ENCODE measurements at places on chromosomes 3 and 15.
A peak's percentile ranks its signal among the peaks of the same experiment; 100 is the strongest.

DNA sequence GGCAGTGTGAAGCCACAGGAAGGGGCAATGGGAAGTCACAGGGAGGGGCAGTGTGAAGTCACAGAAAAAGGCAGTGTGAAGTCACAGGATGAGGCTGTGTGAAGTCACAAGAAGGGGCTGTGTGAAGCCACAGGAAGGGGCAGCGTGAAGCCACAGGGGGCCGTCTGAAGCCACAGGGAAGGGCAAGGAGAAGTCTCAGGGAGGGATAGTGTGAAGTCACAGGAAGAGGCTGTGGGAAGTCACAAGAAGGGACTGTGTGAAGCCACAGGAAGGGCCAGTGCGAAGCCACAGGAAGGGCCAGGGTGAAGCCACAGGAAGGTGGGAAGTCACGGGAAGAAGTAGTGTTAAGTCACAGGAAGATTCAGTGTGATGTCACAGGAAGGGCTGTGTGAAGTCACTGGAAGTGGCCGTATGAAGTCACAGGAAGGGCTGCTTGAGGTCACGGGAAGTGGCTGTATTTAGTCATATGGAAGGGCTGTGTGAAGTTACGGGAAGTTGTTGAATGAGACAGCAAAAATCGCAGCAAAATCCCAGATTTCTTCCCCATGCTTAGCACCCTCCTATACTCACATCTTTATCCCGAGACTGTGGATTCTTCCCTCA lies 38.6 kb downstream of the GASK1A start:
- no peak for DNase-seq

- no peak for DNase-seq
Measured at GRCh38 chr15:48060396-48060795, 60.4 kb upstream of the SLC24A5 start.

DNA sequence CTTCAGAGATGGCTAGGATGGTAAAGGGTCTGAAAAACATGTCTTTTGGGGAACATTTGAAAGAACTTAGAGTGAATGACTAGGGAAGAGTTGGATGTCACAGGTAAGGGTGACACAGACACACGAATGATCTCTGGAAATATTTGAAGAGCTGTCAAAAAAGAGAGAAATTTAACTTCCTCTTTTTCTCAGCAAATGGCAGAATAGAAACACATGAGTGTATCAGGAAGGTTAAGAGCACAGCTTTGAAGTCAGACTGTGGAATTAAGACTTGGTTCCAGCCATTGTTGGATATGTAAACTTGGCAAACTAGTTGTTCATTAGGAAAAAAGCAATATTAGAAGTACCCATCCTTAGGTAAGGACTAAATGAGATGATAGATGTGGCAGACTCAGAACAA lies 117.7 kb downstream of the IMPG2 start:
- no peak for DNase-seq

- DNase-seq: no peak
Measured at GRCh38 chr3:66396888-66397287, 103.9 kb downstream of the LRIG1 start.

GRCh38 chr3:46466871-46467403 lies 2.2 kb upstream of the LTF start:
- DNase-seq: no peak

- DNase-seq: no peak
Measured at GRCh38 chr15:63913786-63914315, 80.1 kb upstream of the HERC1 start.

DNA sequence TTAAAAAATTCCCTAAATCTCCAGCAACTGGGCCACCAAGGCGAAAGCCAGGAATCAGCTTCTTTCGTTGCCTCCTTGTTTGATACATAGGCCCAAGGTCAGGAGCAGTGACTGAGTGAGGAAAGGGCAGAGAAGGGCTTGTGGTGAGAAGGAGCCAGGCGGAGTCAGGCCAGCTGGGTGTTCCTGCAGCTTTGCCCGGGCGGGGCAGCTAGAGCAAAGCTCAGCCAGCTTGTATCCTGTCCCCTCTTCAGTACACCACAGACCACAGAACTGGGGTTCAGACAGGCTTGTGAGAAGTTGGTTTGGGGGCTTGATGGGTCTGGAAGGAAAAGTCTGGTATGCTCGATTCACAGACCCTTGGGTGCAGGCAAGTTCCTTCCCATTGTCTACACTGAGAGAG lies 52.6 kb downstream of the CCK start:
- DNase-seq: no peak

- no peak for DNase-seq
Measured at GRCh38 chr3:20916951-20917606, 731.1 kb upstream of the SGO1 start.

GRCh38 chr15:65960586-65960985 lies 91.3 kb downstream of the RAB11A start:
- no peak for DNase-seq

DNA sequence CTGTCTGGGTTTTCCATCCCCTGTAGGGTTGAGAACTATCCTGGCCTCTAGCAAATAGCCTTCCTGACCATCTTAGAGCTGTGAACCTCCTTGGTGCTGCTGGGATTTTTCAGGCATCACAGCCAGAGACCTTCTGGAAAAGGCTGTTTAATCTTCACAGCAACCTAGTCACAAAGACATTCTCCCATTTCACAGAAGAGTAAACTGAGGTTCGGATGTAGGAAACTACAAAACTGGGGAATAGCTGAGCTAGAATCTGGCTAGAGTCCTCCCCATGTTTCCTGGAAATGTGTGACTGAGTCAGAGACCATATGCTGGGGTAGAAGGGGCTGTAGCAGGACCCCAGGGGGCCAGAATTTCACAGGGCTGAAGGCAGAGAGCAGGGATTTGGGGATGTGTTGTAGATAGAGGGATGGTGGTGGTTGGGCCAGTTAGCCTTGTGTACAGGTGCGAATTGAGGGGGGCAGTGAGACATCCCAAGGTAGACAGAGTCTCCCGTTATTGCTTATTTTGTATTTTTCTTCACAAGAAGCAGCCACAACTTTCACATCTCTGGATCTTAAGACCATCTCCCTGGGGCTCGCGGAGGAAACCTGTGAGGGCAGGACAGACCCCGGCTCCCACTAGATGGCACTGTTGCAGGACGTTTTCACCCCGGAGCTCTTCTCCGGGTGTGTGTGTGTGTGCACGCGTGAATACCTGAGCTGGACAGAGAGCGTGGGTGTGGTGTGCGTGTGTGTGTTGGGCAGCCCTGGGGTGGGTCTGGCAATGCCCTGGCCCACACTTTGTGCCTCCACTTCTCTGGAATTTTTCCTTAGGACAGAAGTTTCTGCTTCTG lies 66.9 kb upstream of the PRR23C start:
- DNase-seq: peak; percentile 51

GRCh38 chr3:138845181-138845601 lies 10.5 kb upstream of the PIK3CB start:
- no peak for DNase-seq

DNA sequence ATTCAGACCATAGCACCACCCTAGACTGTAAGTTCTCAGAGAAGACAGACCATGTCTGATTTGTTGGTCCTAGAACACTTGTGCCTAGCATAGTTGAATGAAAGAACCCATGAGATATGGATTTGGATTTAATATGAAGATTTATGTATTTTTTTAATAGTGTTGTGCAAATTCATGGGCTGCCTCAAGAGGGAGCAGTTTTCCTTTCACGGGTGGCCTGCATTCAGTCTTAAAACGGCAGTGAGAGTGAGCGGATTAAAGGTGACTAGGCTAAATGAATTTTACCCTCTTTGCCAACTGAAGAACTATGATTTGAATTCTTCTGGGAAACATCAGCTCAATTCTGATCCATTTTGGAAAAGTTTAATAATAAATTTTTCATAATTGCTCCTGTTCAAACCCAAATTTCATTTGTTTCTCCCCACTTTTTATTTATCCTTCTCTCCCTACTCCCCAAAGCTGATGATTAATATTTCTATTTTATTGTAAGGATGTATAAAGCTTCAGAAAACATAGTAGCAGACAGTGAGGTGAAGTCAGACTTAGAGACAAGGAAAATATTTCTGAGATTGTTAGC lies 67.3 kb downstream of the MORC1 start:
- DNase-seq: no peak

DNA sequence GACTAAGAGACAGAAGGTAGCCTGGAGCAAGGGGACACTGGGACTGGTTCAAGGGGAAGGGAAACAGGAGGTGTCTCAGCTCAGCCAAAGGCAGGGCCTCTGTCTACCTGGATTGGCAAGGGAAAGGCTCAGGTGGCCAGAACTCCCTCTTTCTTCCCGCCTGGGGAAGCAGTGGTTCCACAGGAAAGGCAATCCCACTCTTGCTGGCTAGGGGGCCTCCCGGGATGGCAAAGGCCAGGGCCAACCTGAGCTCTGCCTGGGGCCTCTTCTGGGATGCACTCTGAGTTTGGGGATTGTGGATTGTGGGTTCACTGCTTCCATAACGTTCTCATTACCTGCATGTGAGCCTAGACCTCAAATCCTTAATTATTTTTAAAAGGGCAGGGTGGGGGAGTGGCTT lies 13.0 kb upstream of the PARP6 start:
- no peak for DNase-seq

GRCh38 chr3:86737517-86737916 lies 253.4 kb downstream of the VGLL3 start:
- no peak for DNase-seq

- DNase-seq: no peak
Measured at GRCh38 chr3:171352387-171352935, 107.7 kb downstream of the TNIK start.

- DNase-seq: no peak
Measured at GRCh38 chr3:9247361-9247940, 2.0 kb downstream of the SRGAP3 start.

- no peak for DNase-seq
Measured at GRCh38 chr15:77178411-77178810, 107.5 kb upstream of the TSPAN3 start.

DNA sequence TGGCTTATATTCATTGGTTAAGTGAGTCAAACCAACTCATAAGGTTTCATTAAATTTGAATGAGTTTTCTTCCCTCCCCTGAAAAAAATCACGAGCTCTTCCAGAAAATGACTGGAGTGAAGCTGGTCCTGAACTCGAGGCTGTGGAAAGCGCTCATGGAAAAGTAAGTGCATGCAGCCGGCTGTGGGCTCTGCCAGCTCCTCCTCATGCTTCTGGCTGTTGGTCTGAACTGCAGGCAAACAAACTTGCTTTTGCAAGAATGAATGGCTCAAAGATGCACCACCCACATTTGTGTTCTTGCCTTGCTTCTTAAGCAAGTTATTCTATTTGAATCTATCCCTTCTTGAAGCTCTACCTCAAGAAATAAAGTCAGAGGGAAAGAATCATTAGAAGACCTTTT lies 6.2 kb downstream of the ETV5 start:
- DNase-seq: no peak

DNA sequence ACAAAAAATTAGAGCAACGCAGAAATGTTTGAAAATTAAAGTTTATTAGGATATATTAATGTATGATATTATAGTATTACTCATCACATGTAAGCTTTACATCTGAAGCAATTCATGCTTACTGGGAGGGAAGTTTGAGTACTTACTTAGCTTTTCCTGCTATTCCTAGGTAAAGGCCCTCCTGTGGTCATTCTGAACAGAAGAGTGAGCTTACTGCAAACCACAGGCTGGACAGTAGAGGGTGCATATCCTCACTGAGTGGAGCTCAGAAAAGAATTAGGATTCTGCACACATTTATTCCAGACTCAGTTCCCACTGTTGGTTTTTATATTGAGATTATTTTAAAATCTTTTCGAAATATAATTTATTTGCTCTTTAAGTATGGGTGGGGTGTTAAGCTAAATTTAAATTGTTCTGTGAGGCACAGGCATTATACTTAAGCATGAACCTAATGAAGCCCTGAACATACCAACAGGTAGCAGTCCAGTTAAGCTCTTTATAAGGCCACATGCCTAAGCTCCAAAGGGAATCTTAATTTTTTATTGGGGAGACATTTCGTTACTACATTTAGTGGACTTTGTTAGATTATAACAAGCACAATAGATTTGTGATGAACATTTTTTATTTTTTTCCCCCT lies 10.2 kb downstream of the MRPS22 start:
- no peak for DNase-seq

DNA sequence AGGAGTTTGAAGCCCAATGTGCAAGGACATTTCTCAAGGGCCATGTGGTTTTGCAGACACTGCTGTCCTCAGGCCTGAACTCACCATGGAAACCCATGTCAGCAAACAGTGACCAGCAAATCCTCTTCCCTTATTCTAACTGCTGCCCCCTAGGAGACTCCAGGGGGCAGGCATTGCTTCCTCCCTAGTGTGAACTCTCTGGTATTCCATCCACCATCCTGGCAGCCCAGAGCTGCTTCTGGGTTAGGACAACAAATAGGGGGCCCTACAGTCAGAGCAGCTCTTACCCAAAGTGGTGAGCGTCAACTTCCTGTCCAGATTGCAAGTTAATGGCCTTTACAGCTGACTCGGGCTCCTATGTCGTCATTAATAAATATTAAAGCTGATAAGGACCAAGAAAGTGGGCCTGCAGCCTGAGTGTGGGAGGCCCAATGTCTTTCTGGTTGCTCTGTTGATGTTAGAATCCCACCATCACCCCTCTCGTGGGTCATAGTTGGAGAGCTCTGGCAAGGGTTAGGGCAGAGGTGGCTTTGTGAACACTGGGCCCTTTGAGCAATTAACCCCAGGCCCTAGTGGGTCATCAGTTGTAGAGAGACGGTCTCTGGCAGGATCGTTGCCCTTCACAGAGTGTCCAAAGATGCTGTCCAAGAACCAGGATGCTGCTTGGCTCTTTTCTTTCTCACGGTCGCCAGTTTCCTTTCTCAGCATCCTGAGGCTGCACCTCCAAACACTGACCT lies 41.5 kb downstream of the TGM4 start:
- DNase-seq: no peak

DNA sequence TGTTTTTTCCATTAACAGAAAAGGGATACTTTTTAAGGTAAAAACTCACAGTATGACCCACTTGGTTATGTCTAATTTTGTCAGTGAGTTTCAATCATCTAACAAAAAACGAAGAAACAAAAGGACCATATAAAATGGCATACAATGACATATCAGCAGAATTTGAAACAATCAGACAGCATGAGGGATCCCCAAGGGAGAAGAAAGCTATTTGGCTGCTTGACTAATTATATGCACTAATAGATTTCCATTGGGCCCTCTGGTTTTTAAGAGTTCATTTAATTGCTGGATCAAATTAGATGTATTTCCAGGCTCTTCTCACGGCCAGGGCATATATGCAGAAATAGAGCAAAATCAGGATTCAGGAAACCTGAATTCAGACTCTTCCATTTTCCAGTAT lies 376.4 kb upstream of the GBE1 start:
- DNase-seq: no peak

All from activated naive CD4-positive, alpha-beta T cell treated with Interleukin-2 at 50 U/mL for 16 hours (primary cell).